ENCODE measurements at places on chromosomes 7 and 10.

DNA sequence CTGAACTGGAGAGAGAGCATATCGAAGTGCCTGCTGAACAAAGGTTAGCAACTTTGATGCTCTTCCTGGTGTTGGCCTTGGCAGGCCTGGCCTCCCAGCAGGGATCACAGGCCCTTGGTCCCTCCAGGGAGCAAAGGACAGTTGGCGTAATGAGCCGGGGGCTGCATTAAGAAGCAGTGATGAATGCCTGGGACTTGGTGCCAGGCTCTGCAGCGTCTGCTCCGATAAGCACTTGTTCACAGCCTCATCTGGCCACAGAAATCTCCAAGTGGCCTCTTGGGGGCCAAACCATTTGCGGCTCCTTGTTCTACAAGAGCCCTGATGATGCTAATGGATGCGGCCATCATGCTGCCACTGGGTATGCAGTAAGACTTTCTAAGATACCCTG lies 31.8 kb downstream of the CRHR2 start:
- DNase-seq: no peak

DNA sequence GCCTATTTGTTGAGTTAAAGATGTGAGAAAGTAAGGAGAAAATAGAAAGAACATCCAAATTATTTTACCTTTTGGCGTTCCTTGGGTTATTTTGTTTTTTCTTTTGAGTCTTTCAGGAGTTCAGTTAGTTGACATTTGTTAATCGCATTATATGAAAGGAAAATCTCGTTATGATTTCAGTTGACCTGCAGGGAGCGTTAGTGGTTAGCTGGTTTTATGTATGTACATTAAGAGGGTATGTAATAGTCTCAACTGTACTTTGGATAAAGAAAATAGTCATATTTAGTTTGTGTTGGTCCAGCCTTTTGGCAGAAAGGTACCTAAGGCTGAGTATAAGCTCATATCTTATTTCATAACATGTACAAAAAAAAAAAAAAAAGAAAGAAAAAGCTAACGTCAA lies 4.0 kb downstream of the BMPER start:
- DNase-seq: no peak

DNA sequence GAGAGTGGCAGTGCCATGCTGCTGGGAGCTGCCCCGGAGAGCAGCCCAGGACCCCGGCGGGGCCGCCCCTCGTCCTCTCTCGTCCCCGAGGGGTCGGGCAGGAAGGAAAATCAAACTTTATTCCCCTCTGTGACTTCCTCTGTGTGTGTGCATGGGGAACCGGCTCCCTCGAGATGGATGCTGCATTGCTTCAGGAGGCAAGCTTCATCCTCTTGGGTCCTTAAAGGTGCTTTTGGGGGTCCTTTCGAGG lies 726 bp downstream of the MCU start:
- peak; percentile 39 for DNase-seq

- DNase-seq: no peak
Observed at GRCh38 chr7:118626739-118627138, 402.2 kb downstream of the ANKRD7 start.

- DNase-seq: no peak
Observed at GRCh38 chr10:111078505-111079185, 1.8 kb downstream of the ADRA2A start.

DNA sequence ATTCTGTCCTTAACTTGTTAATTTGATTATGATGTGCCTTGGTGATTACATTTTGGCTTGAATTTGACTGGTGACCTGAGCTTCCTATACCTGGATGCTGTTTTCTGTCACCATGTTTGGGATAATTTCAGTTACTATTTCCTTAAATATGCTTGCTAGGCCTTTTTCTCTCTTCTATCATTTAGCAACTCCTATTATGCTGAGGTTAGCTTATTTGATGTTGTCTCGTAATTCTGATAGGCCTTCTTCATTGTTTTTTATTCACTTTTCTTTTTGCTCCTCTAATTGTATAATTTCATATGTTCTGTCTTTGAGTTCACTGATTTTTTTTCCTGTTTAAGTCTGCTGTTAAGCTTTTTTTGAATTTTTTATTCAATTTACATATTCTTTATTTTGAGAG lies 184.9 kb downstream of the ITGB1 start:
- DNase-seq: no peak

GRCh38 chr7:151851782-151852181 lies 25.1 kb downstream of the PRKAG2 start:
- DNase-seq: no peak

DNA sequence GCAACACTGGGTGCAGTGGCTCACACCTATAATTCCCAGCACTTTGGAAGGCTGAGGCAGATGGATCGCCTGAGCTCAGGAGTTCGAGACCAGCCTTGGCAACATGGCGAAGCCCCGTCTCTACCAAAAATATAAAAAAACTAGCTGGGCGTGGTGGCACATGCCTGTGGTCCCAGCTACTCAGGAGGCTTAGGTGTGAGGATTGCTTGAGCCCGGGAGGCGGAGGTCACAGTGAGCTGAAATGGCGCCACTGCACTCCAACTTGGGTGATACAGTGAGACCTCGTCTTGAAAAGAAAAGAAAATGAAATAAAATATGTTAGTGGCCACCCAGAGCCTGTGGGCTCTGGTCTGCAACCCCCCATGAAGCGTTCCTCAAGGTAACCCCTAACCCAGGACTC lies 13.3 kb downstream of the ITPRIP start:
- DNase-seq: no peak

GRCh38 chr7:101940830-101941229 lies 123.4 kb downstream of the CUX1 start:
- no peak for DNase-seq

DNA sequence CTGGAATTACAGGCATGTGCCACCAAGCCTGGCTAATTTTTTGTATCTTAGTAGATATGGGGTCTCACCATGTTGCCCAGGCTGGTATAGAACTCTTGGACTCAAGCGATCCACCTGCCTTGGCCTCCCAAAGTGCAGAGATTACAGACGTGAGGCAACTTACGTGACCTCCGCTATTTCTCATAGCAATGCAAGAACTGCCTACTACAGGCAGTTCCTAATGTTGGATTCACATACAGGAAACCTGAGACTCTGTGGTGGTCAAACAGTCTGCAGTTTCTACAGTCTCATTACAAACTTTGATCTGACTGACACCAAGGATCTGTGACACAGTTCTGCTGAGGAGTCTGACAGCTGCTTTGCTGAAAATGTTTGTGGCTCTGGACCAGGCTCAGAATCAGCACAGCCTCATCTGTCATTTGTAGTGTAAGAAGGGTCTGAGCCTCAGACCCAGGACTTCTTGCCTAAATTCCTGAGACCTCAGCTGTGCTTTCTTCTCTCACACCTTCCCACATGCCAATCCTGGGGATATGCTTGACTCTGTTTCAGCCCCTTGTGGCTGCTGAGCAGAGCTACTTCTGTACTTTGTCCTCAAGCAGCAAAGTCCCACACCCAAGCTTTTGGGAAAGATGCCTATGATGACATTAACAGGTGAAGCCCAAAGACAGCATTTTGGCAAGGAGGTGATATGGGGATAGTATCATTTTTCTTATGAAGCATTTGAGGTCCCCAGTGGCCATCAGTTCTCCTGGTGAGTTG lies 48.0 kb upstream of the CYP2C9 start:
- DNase-seq: no peak

DNA sequence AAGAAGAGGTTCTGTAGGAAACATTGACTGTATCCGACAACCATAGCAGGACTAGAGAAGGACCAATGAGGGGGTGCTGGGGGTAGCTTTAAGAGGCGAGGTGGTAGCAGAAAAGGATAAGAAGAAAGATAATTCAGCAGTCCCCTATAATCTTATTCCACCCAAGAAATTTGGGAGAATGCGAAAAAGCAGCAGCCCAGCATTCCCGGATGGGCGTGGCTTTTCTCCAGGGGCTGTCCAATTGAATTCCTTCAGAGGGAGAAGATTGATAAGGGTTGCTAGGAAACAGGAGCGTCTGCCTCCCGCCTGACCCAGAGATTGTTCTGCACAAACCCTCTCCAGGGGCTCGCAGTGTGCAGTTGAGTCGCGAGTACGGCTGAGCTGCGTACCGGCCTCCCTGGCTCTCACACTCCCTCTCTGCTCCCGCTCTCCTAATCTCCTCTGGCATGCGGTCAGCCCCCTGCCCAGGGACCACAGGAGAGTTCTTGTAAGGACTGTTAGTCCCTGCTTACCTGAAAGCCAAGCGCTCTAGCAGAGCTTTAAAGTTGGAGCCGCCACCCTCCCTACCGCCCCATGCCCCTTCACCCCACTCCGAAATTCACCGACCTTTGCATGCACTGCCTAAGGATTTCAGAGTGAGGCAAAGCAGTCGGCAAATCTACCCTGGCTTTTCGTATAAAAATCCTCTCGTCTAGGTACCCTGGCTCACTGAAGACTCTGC lies at the start of gene GRM3:
TSS of gene GRM3 (plus strand) at position 349 of the 721 bp plus-strand sequence. CDS start 121,237 bp downstream, outside the sequence.
- no peak for DNase-seq

- DNase-seq: no peak
Observed at GRCh38 chr10:47245731-47246350, 54.2 kb upstream of the GDF10 start.

GRCh38 chr7:121133444-121133843 lies 144.9 kb downstream of the CPED1 start:
- DNase-seq: no peak

GRCh38 chr7:131071786-131072504 lies 255.7 kb upstream of the MKLN1 start:
- peak; percentile 59 for DNase-seq

DNA sequence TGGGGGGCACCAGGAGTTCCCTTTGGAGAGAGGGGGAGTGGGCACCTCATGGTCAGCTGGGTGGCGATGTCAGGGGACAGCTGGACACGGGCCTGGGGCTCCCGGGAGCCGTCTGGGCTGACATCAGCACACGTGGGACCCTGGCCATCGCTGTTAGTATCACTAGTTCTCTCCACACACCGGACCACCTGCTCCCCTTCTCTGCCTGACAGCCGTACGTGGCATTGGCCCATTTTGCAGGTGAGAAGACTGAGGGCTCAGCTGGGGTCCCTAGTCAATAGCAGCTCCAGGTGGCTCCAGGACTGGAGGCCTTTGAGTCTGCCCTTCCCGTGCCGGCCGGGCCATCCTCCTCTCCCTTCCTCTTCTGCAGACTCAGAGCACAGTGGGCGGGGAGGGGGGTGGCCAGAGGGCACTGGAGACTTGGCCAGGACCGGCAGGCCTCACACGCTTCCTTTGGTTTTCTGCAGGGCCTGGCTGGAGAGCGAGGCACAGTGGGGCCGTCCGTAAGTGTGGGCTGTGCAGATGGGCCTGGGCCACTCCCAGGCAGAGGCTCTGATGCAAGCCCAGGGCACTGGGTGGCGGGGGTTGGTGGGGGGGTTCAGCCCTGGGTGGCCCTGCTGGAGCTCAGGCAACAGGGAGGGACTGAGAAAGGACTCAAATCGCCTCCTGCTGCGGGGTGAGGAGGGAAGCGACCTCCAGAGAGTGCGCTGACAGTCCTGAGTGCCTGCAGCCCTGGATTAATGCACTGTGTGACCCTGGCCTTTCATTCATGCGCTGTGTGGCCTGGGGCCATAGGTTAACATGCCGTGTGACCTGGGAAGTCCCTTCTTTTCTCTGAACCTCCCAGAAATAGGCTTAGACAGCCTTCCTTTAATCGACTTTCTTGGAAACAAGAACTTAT lies 78.2 kb downstream of the MYL10 start:
- DNase-seq: no peak

GRCh38 chr10:73368238-73368637 lies 9.6 kb upstream of the CFAP70 start:
- no peak for DNase-seq

GRCh38 chr10:86628311-86628710 lies 26.0 kb upstream of the OPN4 start:
- DNase-seq: no peak

GRCh38 chr7:18471476-18472160 lies 23.9 kb upstream of the HDAC9 start:
- DNase-seq: no peak

DNA sequence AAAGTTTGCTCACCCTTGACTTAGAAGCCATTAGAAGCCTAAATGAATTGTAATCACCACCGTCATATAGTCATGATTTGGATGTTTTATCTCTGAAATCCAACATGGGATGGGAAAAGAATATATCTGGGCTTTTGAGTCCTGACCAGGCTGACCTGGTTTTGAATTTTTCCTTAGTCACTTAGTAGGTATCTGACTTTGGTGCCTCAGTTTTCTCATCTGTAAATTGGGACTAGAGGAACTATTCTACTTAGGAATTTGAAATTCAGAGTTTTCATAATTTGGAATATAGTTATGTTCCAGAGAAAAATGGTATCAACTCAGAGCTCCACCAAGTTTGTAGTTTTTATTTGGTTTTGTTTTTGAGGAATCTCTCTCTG lies 40.9 kb downstream of the SHOC2 start:
- no peak for DNase-seq

GRCh38 chr7:50303335-50304128 lies 984 bp upstream of the IKZF1 start:
- DNase-seq: no peak

- DNase-seq: peak; percentile 93
Observed at GRCh38 chr10:99779335-99779734, 3.1 kb upstream of the ABCC2 start.
